ENCODE measurements at places on chromosomes 1 and 21. TPM values are rescaled to one million over a fixed set of nuclear protein-coding genes. Genes with fewer than 3 reads are reported as not detected.

KRTAP19-1 gene
- polyA plus RNA-seq, result not detected

FOXO6 gene
- 0.99 TPM for polyA plus RNA-seq

GJA8 gene
- polyA plus RNA-seq, result not detected

ARHGAP30 gene
- polyA plus RNA-seq, result 3.0 TPM

TSPEAR gene
- polyA plus RNA-seq, result 2.6 TPM

TMPRSS2 gene
- 0.04 TPM for polyA plus RNA-seq

TEDDM1 gene
- polyA plus RNA-seq, result not detected

Measured in heart left ventricle (tissue), 16 donors.